ENCODE measurements at places on chromosomes 12 and 14.

- DNase-seq, result no peak
These were observed 26.8 kb upstream of the BMAL2 start for GRCh38 chr12:27305673-27306456.

GRCh38 chr14:55921511-55921910 is 196.7 kb upstream of the PELI2 start:
- DNase-seq, result no peak

GRCh38 chr12:32921397-32921796 is 24.8 kb upstream of the PKP2 start:
- no peak for DNase-seq

- no peak for DNase-seq
These were observed 447.7 kb downstream of the PDZRN4 start for GRCh38 chr12:41635626-41636364.

GRCh38 chr12:58310809-58311622 is 369.6 kb downstream of the ATP23 start:
- DNase-seq, result no peak

- no peak for DNase-seq
These were observed 147.4 kb upstream of the FOXN3 start for GRCh38 chr14:89564286-89564957.

- DNase-seq, result no peak
These were observed 30.4 kb upstream of the TRAF3 start for GRCh38 chr14:102746634-102747438.

DNA sequence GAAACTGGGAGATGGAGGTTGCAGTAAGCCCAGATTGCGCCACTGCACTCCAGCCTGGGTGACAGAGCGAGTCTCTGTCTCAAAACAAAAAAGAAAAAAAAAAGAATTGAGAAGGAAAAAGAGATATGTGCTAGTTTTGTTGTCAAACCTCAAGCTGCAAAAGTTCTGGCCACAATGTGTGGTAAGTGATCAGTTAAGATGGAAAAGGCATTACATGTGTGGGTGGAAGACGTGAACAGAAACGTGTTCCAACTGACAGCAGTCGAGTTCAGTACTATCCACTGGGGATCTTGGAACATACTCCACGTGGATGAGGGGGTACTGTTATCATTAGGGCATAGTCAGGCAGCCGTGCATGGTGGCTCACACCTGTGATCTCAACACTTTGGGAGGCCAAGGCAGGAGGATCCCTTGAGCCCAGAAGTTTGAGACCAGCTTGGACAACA is 17.3 kb downstream of the GPR68 start:
- no peak for DNase-seq

All from T-helper 2 cell (primary cell).